Activated T-helper 1 cell treated with anti-CD3 and anti-CD28 coated beads, Interleukin-12 subunit alpha, Interleukin-12 subunit beta, Interleukin-2, Interleukin-4 antibody, amounts not matched to agents 30 ng/mL and 10 ng/mL and 1 ng/mL, durations not matched to agents 14 hours and 24 hours and 36 hours (primary cell): ENCODE measurements at places on chromosomes 5 and 9. TPM values are rescaled to one million over a fixed set of nuclear protein-coding genes. Genes with fewer than 3 reads are reported as not detected.

LHX3 gene
- total RNA-seq, result not detected in 2 replicates

LECT2 gene
- total RNA-seq, result not detected in 2 replicates

REEP5 gene
- 77.5 and 77.9 TPM in 2 replicates for total RNA-seq

SLC6A18 gene
- total RNA-seq, result not detected in 2 replicates

HBEGF gene
- total RNA-seq, result 28.5 and 28.9 TPM in 2 replicates

NTRK2 gene
- total RNA-seq, result 2.9 TPM in 2 replicates

NR2F1 gene
- total RNA-seq, result not detected in 2 replicates

NEUROG1 gene
- not detected in 2 replicates for total RNA-seq

PRRC1 gene
- total RNA-seq, result 52.9 and 59.7 TPM in 2 replicates

CDC20B gene
- total RNA-seq, result not detected in 2 replicates

FCHO2 gene
- 0.93 and 2.2 TPM in 2 replicates for total RNA-seq

SPATA31D4 gene
- total RNA-seq, result not detected in 2 replicates

N4BP3 gene
- 1.8 TPM in 2 replicates for total RNA-seq

CATSPER3 gene
- 0.41 and 0.81 TPM in 2 replicates for total RNA-seq

SLC46A2 gene
- not detected in 2 replicates for total RNA-seq

MSX2 gene
- total RNA-seq, result not detected in 2 replicates

ASPN gene
- total RNA-seq, result not detected in 2 replicates

CHSY3 gene
- not detected in 2 replicates for total RNA-seq

LHFPL2 gene
- 0.08 and 0.47 TPM in 2 replicates for total RNA-seq

LRRC19 gene
- not detected in 2 replicates for total RNA-seq

GRIN1 gene
- total RNA-seq, result 0.05 TPM in 2 replicates

CCL21 gene
- total RNA-seq, result not detected in 2 replicates

IL33 gene
- total RNA-seq, result not detected in 2 replicates

OR13D1 gene
- total RNA-seq, result not detected in 2 replicates

ZNF300 gene
- 0.56 and 0.57 TPM in 2 replicates for total RNA-seq

OTULINL gene
- 13.6 and 14.0 TPM in 2 replicates for total RNA-seq

KIF3A gene
- 58.5 and 66.9 TPM in 2 replicates for total RNA-seq

IRX4 gene
- total RNA-seq, result not detected in 2 replicates

CDHR2 gene
- 0.08 and 0.42 TPM in 2 replicates for total RNA-seq

MYMK gene
- total RNA-seq, result not detected in 2 replicates

SPINK7 gene
- not detected in 2 replicates for total RNA-seq

FAXDC2 gene
- not detected in 2 replicates for total RNA-seq
